Epithelial cell of prostate (primary cell): ENCODE measurements at places on chromosomes 6 and 20.
A peak's percentile ranks its signal among the peaks of the same experiment; 100 is the strongest.

DNA sequence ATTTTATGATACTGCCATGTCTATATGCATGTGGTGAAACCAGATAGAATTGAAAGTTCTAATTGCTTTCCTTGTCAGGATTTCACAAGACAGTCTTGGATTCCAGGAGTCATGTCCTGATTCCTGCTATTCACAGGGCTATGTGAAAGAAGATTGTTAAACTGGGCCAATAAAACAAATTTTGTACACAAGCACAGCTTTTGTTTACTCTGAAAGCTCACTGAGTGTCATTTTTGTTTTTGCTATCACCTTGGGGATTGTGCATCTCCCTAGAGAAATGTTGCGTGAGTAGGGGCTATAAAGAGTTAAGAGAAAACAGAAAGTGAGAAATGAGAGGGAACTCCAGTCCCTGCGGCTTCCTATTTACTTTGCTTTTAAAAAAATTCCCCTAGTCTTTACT, 627.5 kb downstream of the PKHD1 start:
- no peak for DNase-seq

DNA sequence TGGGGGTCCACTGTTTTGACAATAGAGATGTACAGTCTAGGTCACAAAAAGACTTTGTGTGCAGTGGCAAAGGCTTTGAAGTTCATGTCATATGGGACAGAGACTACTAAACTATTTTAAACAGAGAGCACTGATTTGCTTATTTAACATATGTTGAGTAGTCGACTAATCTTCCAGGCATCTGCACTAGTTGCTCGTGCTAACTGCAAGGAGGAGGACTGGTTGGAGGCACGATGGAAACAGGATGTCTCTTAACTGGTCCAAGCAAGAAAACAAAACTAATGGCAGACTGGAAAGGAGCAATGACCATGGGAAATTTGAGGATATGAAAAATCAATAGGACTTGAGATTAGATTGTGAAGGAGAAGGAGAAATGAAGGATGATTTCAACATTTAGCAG, 28.5 kb upstream of the ERVFRD-1 start:
- no peak for DNase-seq

DNA sequence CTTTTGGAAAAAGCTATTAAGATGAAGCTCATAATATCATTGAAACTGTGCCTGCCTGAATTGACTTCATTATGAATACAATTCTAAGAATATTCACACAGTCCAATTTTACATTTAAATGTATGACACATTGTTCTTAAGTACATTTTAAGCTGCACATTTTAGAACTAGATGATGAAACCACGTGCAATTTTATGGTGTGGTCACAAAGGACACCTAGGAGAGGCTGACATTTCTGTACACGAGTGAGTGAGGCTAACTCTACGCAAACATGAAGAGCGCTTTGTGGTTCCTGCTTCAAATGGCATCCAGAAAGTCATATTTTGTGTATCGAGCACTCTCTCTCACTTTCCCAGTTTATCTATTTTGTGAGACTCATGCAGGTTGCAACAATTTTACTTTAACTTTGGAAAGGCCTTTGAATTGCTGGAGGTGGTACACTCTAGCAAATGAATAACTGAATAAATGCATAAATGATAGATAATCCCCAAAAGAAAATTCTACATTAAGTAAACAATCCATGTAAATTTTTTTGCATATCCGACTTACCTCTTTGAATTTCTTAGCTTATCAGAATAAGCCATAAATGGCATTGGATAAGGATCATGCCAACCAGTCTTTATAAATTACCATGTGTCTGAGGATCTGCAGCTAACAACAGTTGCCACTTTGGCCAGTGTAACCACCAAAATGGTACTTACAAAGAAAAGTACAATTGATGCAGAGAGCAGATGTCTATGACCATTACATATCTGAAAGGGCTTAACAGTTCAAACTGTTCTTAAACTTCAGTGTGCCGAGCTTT, 97.3 kb downstream of the NRSN1 start:
- DNase-seq, result no peak

- peak; percentile 88 for DNase-seq
Observed at GRCh38 chr20:34713194-34713943, 9.2 kb downstream of the TP53INP2 start.

DNA sequence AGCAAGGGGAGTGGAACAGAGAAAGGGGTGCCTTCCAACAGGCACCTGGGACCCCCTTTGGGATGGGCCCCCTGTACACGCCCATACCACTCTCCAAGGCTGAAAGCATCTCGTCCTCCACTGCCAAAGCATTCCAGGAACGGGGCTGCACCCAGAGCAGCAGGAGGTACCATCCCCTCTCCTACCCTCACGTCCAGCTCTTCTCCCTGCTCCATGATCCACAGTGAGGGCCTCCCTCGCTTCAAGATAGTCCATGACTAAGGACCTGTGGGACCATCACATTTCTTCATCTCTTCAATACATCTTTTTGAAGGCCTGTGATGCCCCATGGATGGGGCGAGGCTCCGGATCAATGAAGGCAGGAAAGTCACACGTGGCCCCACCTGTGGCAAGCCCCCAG, 209.9 kb downstream of the ANKRD60 start:
- no peak for DNase-seq

GRCh38 chr20:10560686-10561085, 113.1 kb downstream of the JAG1 start:
- DNase-seq, result no peak

DNA sequence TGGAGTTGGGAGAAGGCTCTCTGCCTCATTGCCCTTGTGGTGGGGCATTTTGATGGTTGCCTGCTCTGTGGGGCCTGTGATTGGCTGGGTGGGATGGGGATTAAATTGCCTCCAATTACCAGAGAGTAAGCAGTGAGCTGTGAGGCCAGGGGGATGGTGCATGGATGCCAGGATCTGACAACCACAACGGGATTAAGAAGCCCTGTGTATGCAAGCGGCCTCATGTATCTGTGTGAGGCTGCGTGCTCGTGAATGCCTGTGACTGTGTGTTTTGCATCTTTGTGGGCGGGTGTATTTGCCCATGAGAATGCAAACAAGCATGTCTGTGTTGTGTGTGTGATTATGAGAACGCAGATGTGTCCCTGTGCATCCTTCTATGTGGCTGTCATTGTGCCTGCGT, 46.1 kb downstream of the CD40 start:
- DNase-seq, result no peak

DNA sequence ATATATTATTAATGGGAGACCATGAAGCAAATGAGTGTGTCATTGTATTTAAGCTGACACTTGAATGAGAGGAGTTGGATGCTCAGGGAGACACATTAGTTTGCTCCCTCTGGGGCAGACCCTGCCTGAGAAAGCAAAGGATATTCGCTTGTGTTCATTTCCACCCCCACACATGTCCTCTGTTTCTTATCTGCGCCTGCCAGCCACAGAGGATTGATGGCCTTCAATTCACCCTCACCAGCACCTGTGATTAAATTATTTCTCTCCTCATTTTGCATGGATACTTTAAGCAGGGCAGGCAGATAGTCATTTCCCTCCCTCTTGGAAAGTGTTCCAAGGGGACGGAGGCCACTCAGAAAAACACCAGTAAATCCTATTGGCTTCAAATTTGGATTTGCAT, 185.2 kb upstream of the GMDS start:
- DNase-seq, result no peak

DNA sequence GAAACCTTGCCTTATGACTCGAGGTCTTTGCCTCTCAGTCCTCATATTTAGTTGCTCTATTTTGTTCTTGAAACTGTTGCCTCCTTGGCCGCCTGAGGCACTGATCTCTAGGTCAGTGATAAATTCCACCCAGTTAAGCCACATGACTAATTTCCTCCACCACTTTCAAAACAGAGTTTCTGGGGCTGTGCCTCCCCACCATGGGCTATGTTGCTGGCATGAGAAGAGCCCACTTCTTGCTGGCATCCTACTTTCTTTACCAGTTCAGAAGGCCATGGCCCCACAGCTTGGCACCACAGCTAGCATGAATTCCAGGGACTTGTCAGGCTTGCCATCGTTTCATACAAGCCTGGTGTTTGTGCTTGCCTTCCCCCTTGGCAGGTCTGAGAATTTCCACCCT, 361.4 kb upstream of the JAG1 start:
- no peak for DNase-seq

GRCh38 chr6:75349262-75349984, 64.8 kb upstream of the TMEM30A start:
- DNase-seq, result no peak

GRCh38 chr6:151180330-151181048, 59.3 kb upstream of the AKAP12 start:
- no peak for DNase-seq

DNA sequence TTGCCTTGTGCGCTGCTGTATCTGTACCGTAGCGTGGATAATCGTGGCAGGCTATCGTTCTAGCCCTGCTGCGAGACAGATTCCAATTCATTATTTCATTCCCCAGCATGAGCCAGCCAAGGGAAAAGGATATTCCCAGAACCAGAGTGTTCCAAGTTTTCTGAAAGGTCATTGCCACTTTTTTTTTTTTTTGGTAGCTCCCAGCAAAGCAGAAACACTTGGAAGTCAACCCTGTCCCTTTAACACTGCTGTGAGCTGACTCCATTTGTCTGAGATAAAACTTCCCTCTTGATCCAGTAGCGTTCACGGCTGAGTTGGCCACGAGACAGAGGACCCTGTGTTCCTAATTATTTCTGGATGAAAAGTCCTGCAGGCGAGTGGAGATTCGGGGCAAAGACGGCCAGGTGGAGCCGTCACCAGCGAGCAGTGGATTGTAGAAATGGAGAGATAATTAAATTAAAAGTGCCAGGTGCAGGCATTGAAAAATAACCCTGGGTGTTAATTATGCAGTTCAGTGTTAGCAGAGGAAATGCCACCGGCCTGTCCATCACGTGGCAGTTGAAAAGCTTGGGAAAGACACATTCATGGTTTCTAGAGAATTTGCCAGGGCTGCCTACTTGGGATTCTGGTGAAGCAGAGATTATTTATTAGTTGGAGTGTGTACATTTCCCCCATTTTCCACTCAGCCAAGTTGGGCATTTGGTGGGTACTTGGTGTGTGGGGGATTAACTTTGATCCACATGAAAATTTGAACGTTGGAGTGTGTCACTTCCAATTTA, 164.2 kb downstream of the SLC24A3 start:
- DNase-seq, result no peak

DNA sequence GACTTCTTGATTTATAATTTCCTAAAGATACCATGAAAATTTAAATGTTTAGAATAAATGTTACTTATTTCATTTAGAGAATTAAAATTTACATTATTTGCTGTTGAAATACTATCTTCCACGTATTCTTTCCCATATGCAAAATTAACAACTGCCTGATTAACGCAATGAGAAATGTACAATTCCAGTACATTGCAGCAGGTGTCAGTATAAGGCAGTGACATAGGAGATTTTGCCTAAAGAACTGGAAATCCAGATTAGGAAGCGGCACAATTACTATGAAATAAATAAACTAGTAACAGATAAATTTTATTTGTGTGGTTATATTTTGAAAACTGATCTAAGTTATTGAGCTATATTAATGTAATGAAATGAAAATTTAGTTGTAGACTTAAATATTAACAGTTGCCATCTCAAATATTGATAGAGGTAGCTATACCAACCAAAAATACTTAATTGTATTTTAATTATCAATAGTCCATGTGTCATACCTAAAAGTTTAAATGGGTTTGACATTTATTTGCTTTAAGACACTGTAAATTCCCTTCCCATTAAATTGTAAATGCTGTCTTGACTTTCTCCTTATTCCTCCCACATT, 300.2 kb downstream of the UTRN start:
- no peak for DNase-seq

DNA sequence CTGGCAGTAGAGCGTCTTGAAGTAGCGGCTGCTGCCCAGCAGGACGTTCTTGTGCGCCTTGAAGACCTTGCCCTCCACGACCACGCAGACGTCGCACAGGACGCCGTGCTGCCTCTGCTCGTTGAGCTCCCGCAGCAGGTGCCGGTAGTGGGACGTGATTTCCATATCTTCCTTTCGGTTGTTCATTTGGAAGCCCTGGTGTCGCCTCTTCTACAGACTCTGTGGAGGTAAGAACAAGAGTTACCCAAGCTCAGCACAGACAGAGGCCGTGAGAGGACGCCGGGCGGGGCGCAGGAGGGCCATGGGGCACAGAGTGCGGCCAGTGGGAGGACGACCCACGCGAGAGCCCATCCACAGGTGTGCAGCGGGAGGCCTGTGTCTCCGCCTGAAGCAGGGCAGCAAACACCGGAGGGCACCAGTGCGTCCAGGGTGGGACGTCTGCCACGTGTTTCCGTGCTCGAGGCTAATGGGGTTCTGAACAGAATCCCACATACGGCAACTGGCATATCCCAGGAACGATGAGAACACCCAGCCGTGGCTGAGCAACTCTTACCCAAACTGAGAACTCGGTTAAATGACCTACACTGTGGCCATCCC, 40.4 kb downstream of the ZBTB46 start:
- DNase-seq, result no peak

GRCh38 chr20:42085366-42085765, 467.2 kb upstream of the CHD6 start:
- no peak for DNase-seq

GRCh38 chr6:140601021-140601808, 1226.8 kb upstream of the CITED2 start:
- DNase-seq, result no peak

DNA sequence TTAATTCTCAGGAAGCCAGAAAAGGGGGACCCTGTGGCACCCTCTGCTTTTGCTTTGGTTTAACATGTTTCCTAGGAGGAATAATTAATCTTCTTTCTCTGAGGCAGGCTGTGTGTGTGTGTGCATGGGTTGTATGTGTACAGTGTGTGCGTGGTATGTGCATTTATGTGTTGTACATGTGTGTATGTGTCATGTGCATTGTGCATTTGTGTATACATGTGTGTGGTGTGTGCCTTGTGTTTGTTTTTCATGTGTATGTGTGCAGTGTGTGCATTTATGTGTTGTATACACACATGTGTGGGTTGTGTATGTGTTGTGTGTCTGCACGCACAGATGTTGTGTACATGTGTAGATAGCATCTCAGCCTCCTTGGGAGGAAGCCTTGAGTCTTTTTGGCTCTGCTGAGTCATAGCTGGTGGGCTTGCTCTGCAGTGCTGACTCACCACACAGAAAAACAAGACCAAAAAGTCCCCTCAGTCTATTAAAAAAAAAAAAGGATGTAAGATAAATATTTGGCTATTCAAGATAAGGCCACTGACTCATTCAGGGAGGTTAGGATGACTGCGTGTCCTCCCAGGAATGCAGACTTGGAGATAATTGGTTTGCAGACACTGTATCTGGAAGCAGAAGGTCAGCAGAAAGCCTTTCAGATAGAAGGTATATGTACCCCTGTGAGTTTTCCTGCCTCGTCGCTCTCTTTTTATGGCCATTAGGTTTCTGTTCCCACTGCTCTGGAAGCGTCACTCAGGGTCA, 58.6 kb downstream of the SYNJ2 start:
- no peak for DNase-seq

DNA sequence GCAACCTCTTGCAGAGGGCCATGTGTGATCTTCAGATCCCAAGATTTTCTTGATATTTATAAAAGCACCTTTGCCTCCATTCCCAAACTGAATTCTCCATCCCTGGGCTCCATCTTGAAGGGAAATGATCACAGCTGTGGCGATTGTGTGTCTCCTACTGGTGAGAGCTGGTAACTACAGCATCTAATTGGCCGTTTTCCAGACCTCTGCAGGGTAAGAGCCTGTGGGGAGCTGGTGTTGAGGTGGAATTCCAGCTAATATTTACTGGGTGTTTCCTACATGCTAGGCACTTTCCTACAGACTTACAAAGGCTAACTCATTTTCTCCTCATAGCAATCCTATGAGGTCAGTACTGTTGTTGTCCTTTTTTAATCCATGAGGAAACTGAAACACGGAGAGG, 59.2 kb upstream of the FNDC1 start:
- no peak for DNase-seq

- no peak for DNase-seq
Observed at GRCh38 chr6:111731456-111732195, 125.9 kb upstream of the TRAF3IP2 start.

GRCh38 chr6:9507136-9507895, 907.6 kb downstream of the TFAP2A start:
- no peak for DNase-seq
